ENCODE measurements at places on chromosomes 13 and 19.

DNA sequence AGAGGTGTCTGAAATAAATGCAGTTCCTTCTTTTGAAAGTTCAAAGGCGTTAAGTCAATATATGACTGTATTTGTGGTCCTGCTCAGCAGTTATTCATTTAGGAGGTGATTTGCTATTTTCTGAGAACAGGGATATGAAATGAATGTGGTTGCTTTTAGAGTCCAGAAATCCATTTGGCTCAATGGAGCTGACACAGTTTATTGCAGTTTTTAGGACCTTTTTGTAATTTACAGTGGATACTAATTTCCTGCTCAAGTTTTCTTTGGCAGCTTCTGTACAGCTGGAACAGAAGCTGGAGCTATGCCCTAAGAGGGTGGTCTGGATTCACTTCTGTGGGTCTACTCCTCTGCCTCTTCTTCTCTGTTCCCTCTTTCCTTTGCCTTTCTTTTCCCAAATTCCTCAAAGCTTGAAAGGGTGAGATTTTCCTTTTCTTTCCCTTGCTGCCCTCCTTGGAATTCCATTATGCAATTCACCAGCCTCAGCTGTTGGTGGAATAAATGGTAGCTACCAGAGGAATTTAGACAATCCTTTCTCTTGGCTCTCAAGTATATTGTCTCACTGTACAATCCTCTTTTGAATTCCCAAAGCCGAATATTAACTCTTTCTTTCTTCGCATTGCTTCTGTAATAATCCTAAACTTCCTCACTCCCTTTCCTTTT lies 39.9 kb downstream of the ITGBL1 start:
- DNase-seq = no peak

GRCh38 chr13:80307401-80307987 lies 33.4 kb downstream of the SPRY2 start:
- no peak for DNase-seq

GRCh38 chr13:33218020-33218419 lies 67.5 kb downstream of the STARD13 start:
- no peak for DNase-seq

DNA sequence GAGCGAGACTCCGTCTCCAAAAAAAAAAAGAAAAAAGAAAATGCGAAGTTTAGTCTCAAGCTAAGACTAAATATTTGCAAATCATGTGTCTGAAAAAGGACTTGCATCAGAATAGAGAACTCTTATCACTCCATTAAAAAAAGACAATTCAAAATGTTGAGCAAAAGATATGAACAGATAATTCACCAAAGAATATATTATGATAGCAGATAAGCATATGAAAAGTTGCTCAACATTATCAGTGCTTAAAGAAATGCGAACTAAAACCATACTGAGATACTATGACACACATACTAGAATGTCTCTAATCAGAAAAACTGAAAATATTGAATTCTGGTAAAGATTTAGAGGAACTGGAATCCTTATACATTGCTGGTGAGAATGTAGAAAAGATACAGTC lies 38.7 kb upstream of the SACS start:
- no peak for DNase-seq

GRCh38 chr19:788686-788982 lies 8.6 kb upstream of the PTBP1 start:
- no peak for DNase-seq

DNA sequence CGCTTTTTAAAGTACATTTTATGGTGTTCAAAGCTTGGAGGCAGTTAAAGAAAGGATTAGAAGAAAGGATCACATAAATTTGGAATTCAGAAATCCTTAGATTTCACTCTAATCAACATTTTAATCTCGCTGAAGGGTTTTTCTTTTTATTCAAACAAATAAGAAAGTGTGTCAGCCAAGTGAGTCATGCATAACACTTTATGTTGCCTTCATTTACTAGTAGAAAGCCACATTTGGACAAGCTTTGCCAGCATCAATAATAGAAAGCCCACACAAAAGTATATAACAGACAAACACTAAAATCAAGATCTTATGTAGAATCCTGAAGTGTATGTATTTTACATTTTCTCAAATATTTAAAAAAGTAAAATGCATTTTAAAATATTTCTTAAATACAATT lies 154.9 kb upstream of the TRPC4 start:
- DNase-seq = no peak

GRCh38 chr19:11111117-11111770 lies 22.0 kb downstream of the LDLR start:
- DNase-seq = no peak

- DNase-seq = no peak
Measured at GRCh38 chr19:28402701-28403290, 810.2 kb downstream of the UQCRFS1 start.

DNA sequence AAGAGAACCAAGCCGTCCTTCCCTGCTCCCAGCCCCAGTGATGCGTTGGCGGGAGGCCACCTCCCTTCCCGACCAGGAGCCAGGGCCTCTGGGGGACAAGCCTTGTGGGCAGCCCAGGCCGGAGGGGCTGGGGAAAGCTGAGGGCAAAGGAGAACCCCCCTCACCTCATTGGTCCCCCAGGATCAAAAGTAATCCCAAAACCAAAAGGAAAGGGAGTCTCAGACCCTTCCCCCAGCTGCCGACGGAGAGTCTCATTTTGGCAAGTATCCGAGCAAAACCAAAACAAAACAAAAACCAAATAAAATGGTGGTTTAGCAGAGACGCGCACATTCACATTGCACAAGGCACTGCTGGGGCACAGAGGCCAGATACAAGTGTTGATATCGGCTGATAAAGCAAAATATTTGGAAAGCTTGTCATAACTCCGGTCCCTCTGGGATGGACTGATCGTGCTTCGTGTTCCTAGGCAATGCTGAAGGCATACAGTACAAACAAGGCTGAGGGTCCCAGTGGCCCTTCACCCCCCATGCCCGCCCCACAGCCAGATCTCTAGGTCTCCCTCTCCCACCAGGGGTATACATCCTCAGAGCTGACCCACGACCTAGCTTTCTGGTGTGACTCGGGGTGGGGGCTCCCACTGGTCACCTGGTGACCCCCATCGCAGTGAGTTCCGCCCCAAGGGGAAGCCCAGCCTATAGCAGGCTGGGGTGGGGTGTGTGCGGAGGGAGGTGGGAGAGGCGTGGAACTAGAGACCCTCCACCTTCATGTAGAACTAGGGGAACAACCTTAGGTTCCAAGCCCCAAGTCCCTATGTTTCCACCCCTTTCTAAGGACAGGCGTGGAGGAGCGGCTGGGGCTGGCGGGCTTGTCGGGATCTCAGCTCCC lies 2.1 kb downstream of the CEBPA start:
- no peak for DNase-seq

DNA sequence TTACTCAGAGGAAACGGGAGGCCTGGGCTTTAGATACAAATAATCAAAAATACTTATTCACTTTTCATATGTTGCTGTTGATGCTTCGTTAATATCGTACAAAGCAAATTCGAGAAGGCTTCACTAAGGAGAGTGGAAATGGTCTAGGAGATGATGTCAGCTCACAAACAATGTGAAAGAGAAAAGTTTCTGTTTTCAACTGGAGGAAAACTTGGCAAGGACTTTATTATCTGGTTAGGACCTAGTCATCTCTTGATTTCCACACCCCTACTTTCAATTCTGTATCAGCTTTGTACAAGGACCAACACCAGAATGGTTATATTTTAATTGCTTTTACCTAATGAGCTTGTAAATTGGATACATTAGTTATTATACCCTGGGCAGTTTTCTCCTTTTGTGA lies 88.0 kb downstream of the SLC10A2 start:
- no peak for DNase-seq

GRCh38 chr19:7908078-7908699 lies 4.5 kb downstream of the MAP2K7 start:
- no peak for DNase-seq

DNA sequence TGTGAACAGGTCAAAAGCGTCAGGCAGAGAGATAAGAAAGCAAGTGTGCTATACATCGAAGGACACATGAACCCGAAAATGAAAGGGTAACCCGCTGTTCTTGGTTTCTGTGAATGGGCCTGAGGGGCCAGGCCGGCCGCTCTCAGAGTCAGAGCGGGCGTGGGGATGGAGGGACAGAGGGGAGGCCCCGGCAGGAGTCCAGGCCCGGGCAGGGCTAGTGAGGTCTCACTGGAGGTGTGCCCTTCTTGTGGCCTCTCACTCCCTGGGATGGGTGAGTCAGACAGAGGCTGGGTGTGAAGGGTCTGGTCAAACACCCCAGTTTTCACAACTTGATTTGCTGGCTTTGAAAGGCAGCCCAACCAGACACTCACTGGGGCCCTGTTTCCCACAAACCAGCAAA lies 17.4 kb upstream of the NDUFS7 start:
- DNase-seq = no peak

DNA sequence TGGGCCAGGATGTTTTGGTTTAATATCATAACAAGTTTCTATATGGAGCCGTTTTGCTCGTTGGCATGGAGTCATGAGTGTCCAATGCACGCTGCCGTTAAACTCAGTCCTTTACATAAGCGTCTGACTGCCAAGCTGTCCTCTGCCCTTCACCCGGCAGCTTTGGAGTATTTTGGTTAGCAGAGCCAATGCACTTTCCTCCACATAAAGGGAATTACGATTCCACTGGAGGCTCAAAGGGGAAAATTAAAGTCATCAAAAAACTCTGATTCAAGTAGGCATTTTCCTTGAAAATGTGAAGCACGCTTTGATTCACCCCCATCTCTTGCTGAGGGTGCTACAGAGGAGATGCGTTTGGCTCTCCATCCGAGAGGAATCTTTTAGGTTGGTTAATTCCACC lies 144.4 kb upstream of the ARGLU1 start:
- no peak for DNase-seq

DNA sequence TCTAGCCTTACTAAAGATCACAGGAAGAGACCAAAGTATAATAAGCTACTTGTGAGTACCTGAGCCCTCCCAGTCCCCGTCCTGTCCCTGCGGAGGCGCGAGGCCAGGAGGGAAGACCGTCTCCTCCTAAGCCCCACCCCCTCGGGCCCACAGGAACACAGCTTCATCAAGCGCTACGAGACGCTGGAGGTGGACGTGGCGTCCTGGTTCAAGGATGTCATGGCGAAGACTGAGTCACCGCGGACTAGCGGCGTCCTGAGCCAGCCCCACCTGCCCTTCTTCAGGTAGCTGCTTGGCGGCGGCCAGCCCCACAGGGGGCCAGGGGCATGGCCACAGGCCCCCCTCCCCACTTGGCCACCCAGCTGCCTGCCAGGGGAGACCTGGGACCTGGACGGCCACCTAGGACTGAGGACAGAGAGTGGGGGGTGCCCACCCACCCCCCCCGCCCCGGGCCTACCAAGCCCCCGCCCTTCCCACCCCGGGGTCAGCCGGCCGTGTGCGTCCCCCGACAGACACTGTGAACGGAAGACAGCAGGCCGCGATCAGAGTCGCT lies 2.4 kb upstream of the TGFBR3L start:
- DNase-seq = no peak

- no peak for DNase-seq
Measured at GRCh38 chr13:95553581-95554385, 1.3 kb downstream of the CLDN10 start.

DNA sequence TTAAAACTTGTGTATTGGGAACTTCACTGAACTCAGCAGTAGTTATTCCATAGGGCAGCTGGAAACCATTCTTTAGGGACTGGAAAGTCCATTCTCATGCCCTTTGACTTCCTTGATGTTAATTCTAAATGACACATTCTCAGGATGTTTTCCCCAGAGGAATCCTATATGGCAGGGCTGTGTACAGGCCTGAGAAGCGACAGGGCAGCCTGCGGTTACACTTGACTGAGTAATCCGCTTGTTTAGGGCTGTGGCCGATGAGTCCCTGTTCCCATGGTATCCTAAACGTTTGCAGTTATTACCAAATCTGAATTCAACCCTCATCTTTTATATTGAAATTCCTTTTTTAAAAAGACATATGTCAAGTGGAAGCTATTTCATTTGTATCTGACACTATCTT lies 83.5 kb downstream of the COL4A2 start:
- no peak for DNase-seq

Measured in stimulated activated CD8-positive, alpha-beta memory T cell treated with anti-CD3 and anti-CD28 coated beads, Interleukin-4, amount 100 ng/mL, for 4 hours (primary cell).